Activated naive CD8-positive, alpha-beta T cell treated with anti-CD3 and anti-CD28 coated beads for 36 hours (primary cell): ENCODE measurements at places on chromosomes 7 and 10.

GRCh38 chr10:128851726-128852125, 615.3 kb upstream of the MGMT start:
- H3K4me1 ChIP-seq, result no peaks in the 10 kb centered on the region
- H3K36me3 ChIP-seq, result no peaks in the 10 kb centered on the region
- DNase-seq, result no peak
- no peak overlapping the region for H3K4me3 ChIP-seq
- no peaks in the 10 kb centered on the region for H3K27me3 ChIP-seq
- H3K27ac ChIP-seq, result no peak overlapping the region

DNA sequence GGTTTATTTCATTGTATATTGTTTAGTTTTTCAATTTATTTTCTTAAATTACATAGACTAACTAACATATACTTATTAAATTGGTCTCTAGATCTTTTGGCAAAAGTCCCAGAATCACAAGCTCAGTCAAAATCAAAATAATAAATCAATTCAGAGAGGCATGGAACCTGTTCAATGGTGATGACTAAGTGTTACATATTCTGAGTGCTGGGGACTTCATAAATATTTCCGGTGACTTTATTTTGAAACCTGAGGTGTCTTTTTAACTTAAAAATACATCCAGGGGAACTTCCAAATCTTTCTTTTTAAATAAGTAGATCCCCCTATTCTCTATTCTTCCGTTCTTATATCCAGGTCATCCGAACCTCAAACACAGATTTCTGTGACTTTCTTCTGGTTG, 89.6 kb upstream of the ZNF804B start:
- DNase-seq, result no peak
- H3K4me3 ChIP-seq, result no peak overlapping the region
- no peaks in the 10 kb centered on the region for H3K36me3 ChIP-seq
- no peak overlapping the region for H3K27ac ChIP-seq

GRCh38 chr7:84117304-84117703, 77.3 kb downstream of the SEMA3A start:
- no peak overlapping the region for H3K27ac ChIP-seq
- no peak overlapping the region for H3K4me3 ChIP-seq
- H3K36me3 ChIP-seq, result no peaks in the 10 kb centered on the region
- H3K4me1 ChIP-seq, result peaks cover 4% of the 10 kb centered on the region
- no peak for DNase-seq

- peaks cover 45% of the 10 kb centered on the region for H3K36me3 ChIP-seq
- peak overlapping the region; percentile 87 for H3K4me3 ChIP-seq
- no peaks in the 10 kb centered on the region for H3K27me3 ChIP-seq
- peak overlapping the region; percentile 93 for H3K27ac ChIP-seq
- no peak for DNase-seq
These were observed 1.8 kb downstream of the PPIF start for GRCh38 chr10:79349072-79349491.

GRCh38 chr10:22294694-22295093, 21.5 kb upstream of the COMMD3 start:
- H3K4me3 ChIP-seq, result no peak overlapping the region
- H3K36me3 ChIP-seq, result no peaks in the 10 kb centered on the region
- no peaks in the 10 kb centered on the region for H3K4me1 ChIP-seq
- H3K27me3 ChIP-seq, result peaks cover 7% of the 10 kb centered on the region
- no peak for DNase-seq
- H3K27ac ChIP-seq, result no peak overlapping the region

- peaks cover 19% of the 10 kb centered on the region for H3K36me3 ChIP-seq
- no peaks in the 10 kb centered on the region for H3K27me3 ChIP-seq
- peaks cover 19% of the 10 kb centered on the region for H3K4me1 ChIP-seq
- peak; percentile 41 for DNase-seq
- H3K27ac ChIP-seq, result peak overlapping the region; percentile 54
These were observed 566 bp downstream of the MAD1L1 start for GRCh38 chr7:2231992-2232765.

DNA sequence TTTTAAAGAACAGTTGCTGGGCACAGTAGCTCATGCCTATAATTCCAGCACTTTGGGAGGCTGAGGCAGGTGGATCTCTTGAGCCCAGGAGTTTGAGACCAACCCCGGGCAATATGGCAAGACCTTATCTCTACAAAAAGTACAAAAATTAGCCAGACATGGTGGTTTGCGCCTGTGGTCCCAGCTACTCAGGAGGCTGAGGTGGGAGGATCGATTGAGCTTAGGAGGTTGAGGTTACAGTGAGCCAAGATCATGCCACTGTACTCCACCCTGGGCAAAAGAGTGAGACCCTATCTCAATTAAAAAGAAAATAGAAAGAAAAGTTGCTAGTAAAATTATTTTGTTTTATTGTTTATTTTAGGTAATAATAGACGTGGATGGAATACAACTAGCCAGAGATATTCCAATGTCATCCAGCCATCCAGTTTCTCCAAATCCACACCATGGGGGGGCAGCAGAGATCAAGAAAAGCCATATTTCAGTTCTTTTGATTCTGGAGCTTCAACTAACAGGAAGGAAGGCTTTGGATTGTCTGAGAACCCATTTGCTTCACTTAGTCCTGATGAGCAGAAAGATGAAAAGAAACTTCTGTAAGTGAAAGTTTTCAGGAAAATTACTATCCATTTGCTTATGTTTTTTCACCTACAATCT, 3.0 kb downstream of the NUP42 start:
- peak overlapping the region; percentile 4 for H3K4me3 ChIP-seq
- peaks cover 40% of the 10 kb centered on the region for H3K36me3 ChIP-seq
- peaks cover 30% of the 10 kb centered on the region for H3K4me1 ChIP-seq
- DNase-seq, result no peak
- H3K27me3 ChIP-seq, result no peaks in the 10 kb centered on the region

DNA sequence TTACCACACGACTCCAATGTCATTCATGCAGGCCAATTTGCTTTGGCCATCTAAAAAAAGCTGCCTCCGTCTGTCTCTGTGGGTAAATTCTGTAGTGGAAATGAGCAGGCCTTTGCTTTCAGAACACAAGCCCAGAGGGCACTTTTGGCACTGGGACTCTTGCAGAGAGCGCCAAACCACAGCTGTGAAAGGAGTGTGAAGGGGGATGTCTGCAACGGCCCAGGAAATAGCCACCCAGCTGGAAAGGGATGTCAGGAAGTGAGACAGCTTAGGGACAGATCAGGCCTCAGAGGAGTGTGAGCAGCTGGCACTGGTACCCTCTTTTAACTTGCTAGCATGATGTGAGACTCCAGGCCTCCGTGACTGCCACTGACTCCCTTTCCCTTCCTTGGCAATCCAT, 152.4 kb downstream of the DKK1 start:
- no peaks in the 10 kb centered on the region for H3K36me3 ChIP-seq
- no peak overlapping the region for H3K4me3 ChIP-seq
- no peak for DNase-seq
- H3K27ac ChIP-seq, result no peak overlapping the region

DNA sequence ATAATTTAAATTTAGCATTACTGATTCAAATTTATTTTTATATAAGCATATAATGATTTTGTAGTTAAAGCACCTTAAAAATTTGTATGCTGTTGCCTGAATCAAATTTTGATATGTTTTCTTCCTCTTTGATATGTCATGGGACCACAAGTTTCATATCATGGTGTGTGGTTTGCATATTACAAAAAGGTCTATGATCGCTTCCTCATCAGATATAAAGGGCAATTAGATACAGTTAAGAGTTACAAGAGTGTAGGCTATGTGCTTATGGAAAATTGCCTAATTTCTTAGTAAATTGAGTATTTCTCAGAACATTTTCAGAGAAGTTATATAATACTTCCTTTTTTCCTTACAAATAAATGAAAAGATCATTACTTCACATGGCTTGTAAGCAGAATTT, 22.2 kb downstream of the MRC1 start:
- peaks cover 13% of the 10 kb centered on the region for H3K27me3 ChIP-seq
- H3K4me3 ChIP-seq, result no peak overlapping the region
- H3K4me1 ChIP-seq, result no peaks in the 10 kb centered on the region
- no peak overlapping the region for H3K27ac ChIP-seq
- DNase-seq, result no peak
- H3K36me3 ChIP-seq, result no peaks in the 10 kb centered on the region

GRCh38 chr10:34192646-34193045, 622.5 kb downstream of the PARD3 start:
- no peak overlapping the region for H3K27ac ChIP-seq
- no peak for DNase-seq
- no peaks in the 10 kb centered on the region for H3K27me3 ChIP-seq
- H3K4me1 ChIP-seq, result no peaks in the 10 kb centered on the region

- H3K27me3 ChIP-seq, result no peaks in the 10 kb centered on the region
- H3K36me3 ChIP-seq, result peaks cover 17% of the 10 kb centered on the region
- no peak overlapping the region for H3K27ac ChIP-seq
These were observed 98.0 kb upstream of the GLCCI1 start for GRCh38 chr7:7870555-7870954.

DNA sequence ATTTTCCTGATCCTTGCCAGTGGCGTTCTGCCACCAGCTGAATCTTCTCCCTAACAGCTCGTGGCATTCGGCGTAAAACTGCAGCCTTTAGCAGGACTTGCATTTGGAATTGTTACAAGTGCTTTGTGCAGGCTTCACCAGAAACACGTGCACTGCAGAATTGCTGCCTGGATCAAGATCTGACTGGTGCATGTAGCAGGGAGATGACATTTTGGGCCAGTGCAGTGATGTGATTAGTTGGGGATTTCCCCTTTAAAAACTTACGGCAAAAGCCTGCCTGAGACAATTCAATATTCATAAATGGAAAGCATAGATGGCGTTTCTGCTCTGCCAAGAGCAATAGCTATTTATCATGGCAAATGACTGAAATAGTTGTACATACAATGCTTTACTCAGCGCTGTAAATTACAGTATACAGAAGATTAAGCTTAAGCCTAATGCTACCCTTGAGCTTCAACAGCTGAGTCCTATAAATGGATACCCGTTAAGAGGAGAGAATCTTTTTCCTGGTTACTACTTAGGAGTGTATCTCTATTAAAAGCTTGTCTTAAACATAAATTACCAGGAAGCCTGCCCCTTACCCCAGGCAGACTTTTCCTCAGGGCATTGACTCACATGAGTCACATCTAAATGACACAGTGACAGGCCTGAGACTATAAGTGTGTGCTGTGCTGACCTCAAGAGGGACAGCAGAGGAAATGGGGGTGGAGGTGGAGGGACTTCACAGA, 106.3 kb downstream of the ATXN7L1 start:
- H3K4me1 ChIP-seq, result peaks cover 11% of the 10 kb centered on the region
- no peaks in the 10 kb centered on the region for H3K27me3 ChIP-seq
- no peak overlapping the region for H3K4me3 ChIP-seq
- DNase-seq, result no peak

DNA sequence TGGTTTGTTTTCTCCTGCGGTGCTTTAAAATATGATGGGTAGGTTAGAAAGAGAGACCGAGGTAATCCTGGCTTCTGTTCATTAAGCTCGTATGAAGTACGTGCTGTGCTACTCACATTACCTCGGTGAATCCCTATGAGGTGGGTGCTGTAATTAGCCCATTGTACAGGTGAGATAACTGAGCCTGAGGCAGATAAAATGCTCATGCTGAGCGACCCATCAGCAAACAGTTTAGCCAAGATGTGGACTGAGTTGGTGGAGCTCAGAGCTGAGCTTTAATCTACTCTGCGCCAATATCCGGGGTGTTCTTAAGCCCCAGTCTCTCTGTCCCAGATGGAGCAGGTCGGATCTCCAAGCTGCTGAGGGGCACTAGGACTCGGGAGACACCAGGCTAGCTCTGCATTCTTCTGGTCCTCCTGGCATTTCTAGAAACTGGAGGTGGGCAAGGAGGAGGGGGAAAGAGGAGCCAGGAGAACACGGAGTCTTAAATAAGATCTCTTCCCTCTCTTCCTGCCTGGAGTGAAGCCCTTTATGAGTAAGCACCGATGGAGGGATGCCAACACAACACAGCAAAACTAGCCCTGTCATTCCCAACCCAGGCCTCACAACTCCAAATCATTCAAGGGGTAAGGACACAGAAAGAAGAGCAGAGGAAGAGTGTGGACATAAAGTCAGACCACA, 458.5 kb downstream of the KCNMA1 start:
- H3K4me1 ChIP-seq, result no peaks in the 10 kb centered on the region
- H3K36me3 ChIP-seq, result no peaks in the 10 kb centered on the region
- peaks cover 9% of the 10 kb centered on the region for H3K27me3 ChIP-seq
- no peak for DNase-seq
- no peak overlapping the region for H3K4me3 ChIP-seq

DNA sequence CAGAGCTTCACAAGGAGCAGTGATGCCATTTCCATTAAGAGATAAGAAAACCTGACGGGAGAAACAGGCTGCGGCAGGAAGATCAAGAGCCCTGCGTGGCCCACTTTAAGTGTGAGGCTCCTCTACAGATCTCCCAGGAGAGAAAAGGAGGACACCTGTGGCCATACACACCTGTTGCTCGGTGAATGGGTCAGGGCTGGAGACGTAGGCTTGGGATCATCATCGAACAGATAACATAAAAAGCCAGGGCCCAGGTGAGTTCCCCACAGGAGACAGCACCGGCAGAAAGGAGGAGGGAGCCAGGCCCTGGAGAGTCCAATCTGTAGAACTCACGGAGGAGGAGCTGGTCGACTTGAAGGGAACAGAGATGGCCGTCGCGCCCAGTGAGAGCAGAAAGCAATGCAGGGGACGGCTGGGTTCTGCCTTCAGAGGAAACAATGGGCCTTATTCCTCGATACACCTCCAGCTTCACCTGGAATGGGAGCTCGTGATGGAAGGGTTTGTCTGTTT, 556.8 kb downstream of the DNAJB6 start:
- no peak overlapping the region for H3K4me3 ChIP-seq
- no peak for DNase-seq
- peaks cover 14% of the 10 kb centered on the region for H3K4me1 ChIP-seq
- H3K27me3 ChIP-seq, result no peaks in the 10 kb centered on the region
- H3K27ac ChIP-seq, result no peak overlapping the region

DNA sequence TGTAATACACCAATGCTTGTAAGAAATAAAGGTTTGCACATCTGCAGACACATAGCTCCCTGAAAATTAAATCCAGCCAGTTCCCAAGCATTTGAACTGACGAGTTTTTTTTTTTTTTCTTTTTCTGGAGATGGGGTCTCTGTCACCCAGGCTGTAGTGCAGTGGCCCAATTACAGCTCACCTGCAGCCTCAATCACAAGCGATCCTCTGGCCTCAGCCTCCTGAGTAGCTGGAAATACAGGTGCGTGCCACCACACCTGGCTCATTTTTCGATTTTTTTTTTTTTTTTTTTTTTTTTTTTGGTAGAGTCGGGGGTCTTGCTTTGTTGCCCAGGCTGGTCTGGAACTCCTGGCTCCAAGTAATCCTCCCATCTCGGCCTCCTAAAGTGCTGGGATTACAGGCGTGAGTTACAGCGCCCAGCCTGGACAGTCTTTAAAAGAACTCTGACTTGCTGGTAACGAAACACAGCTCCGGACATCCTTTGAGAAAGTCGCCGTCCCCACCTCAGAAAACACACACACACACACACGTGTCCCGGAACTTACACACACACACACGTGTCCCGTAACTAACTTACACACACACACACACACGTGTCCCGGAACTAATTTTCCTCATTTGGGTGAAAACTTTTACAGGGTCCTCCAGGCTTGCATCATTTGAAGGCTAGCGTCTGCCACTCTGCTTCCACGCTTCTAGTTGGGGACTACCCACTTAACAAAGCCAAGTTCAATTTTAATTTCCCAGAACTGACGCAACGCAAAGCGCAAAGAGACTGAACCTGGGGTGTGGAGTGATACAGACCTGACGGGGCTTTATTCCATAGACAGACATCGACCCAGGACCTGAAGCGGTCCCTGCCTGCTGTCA, 18.6 kb downstream of the OCM2 start:
- peak overlapping the region; percentile 96 for H3K4me3 ChIP-seq
- DNase-seq, result peak; percentile 22
- peak overlapping the region; percentile 97 for H3K27ac ChIP-seq
- no peaks in the 10 kb centered on the region for H3K27me3 ChIP-seq
